ENCODE measurements at places on chromosomes 5 and 9. TPM values are rescaled to one million over a fixed set of nuclear protein-coding genes. Genes with fewer than 3 reads are reported as not detected.

DNA sequence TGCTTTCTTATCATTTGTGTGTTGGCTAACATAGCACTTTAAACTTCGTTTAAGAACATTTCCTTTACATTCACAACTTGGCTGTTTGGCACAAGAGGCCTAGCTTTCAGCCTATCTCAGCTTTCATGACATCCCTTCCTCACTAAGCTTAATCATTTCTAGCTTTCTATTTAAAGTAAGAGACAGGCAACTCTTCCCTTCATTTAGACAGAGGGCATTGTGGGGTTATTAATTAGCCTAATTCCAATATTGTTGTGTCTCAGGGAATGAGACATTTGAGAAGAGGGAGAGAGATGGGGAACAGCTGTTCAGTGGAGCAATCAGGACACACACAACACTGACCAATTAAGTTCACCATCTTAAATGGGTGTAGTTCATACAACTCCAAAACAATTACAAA, 51.0 kb upstream of the OR2K2 start:
- no peak for DNase-seq

DNA sequence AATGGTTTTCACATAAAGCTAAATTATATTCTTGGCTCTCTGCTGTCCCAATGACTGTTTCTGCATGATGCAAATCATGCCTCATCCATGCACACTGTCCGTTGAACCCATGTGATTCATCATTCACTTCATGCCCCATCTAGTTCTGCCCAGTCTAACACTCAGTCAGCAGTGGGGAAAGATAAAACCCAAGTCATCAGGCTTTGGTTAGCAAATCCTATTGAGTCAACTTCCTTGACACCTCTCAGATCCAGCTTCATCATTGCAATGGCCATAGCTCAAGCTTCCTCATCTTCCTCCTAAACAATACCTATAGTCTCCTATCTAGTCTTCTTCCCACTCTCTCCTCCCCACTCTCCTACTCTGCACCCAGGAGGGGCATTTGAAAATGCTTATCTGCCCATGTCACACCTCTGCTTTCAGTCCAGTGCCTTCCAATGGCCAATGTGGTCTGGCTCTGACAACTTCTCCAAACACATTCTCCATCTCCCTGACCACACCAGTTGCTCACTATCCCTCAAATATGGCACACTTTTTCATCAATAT, 266.0 kb upstream of the TRIM32 start:
- no peak for DNase-seq

DNA sequence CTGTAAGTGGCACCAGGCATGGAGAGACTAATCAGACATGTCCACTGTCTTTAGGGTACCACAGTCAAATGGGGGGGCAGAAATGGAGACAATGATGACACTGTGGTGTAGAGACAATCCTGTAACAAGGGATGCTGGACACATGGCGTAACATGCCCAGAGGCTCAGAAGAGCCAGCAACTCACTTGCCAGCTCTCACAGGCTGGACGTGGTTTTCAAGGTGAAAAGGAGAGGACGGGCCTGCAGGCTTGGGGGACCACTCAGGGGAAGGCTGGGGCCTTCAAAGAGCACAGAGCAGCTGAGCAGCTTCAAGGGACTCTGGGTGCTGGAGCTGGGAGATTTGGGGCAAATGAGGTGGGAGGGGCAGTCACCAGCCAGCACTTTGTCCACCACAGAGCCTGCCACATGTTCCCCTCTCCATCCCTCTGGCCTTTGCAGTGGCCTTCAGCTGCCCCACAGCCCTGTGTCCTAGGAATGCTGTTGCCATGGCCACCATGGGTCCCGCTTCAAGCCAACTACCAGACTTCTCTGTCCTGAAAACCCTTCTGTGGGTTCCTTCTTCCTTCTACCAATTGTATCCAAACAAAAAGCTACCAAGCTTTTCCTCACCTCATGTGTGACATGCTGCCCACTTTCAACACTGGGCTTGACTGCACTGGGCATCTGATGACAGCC, 140.4 kb downstream of the GABBR2 start:
- DNase-seq: no peak

GRCh38 chr9:79384501-79384900, 187.3 kb upstream of the TLE4 start:
- no peak for DNase-seq

DNA sequence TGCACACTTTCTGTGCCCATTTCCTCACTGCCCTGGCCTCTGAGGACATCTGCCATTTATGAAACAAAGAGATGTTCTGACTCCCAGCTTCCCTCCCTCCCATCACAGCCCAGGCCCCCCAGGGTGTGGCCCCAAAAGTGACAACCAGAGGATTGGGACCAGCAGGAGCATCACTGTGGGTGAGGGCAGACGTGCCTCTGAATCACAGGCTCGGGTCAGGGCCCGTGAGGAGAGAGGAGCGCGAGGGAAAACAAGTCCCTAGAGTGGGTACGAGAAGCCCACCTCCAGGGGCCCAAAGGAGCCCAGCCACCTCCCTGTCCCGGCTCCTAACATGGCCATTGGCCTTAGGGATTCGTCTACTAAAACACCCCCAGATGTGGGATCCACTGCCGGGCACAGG, 138.0 kb upstream of the FSTL4 start:
- DNase-seq: no peak

DNA sequence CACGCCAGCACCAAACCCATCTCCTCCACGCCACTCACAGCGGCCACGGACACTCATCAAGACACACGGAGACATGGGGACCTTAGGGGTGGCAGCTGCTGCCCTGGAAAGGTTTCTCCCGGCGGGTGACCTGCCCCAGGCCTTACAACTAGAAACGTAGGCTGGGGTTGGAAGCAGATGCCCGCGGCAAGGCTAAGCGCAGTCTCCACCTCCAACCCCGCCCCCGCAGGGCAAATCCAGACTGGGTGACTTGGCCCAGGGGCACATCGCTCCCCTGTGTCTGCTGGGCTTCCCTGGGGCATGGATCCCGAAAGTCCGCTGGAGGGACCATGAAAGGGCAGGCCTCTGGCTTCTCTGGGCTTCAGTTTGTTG, 12.0 kb upstream of the ASS1 start:
- no peak for DNase-seq

GRCh38 chr9:33193818-33194217, 26.7 kb upstream of the B4GALT1 start:
- no peak for DNase-seq

GRCh38 chr5:94908889-94909480, 290.5 kb downstream of the SLF1 start:
- DNase-seq: no peak

DNA sequence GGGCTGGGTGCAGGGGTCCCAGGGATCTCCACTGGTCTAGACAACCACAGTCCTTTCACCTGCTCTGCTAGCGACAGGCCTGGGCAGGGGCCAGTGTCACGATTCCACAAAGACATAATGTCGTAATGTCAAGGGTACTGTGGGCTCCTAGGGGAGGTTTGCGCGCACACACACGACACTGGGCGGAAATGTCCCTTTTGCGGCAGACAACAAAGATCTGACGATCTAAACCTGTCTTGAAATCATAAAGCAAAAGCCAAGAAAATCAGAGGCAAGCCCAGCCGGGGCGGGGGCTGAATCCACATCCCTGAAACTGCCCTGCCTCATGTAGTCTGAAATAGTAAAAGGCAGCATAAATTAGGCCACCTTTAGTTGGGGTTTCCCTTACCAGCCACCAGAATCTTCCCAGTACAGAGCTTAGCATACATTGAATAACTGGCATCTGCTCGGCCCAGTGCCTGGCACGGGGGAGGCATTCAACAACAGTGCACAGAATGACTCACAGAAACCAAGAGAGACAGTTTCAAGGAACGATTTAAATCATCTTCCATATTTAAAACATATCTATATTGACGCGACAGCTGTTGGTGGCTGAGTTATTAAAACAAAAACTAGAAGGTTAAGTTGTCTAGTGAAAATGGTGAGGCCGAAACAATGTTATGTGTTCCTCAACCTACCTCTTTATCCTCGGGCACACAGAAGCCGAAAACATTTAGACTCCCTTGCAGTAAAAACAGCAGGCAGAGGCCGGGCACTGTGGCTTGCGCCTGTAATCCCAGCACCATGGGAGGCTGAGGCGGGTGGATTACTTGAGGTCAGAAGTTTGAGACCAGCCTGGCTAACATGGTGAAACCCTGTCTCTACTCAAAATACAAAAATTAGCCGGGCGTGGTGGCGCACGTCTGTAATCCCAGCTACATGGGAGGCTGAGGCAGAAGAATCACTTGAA, 151.0 kb downstream of the MYO10 start:
- peak; percentile 69 for DNase-seq

DNA sequence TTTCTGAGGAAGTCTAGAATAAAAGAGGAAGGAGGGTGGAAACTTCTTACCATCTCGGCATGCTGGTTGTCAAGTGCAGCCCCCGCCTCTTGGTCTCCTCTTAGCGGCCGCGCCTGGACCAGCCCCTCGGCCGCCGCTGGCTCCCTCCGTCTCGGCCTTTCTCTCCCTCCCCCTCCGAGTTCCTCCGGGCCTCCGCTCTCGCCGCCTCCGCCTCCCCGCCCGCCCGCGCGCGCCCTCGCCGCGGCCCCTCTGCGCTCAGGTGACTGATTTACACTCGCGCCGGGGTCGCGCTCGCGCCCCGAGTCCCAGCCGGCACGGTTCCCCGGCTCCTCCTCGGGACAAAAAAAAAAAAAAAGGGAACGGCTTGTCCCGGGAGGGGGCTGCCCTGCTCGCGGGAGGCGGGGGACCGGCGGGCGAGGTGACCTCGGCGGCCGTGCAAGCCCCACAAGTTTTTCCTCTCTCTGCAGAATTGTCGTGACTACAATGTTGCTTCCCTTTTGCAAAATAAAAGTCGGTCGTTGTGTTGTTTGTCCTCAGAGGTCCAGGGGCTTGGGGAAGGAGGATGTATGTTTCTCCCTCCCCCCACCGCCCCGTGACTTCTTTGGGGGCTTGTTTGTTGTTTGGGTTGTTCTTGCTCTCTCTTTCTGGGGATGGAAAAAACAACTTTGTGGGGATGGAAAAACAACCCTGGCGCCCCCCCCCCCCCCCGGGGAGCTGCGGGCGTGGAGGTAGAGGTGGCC, at the start of gene BNC2:
Gene BNC2 (minus strand): TSS at position 75 of the 740 bp plus-strand sequence. CDS start 22 bp downstream, at position 53.
- no peak for DNase-seq

GRCh38 chr9:107174441-107174840, 108.6 kb upstream of the RAD23B start:
- DNase-seq: peak; percentile 20

- DNase-seq: no peak
These were observed 656.5 kb downstream of the BNC2 start for GRCh38 chr9:16213781-16214515.

- no peak for DNase-seq
These were observed 50.3 kb upstream of the AFAP1L1 start for GRCh38 chr5:149221326-149221725.

DNA sequence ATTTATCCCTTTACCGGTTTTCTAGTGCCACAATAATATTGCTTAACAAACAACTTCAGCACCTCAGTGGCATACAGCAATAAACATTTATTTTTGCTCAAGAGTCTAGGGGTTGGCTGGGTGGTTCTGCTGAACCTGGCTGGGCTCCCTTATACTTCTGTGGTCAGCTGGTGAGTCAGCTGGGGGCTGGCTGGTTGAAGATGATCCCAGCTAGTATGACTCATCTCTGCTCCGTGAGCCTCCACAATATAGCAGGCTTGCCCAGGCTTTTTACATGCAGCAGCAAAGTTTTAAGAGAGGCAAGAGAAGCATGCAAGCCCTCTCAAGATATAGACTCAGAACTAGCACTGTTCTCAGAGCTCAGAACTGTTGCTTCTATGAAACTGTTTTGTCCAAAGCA, 523.5 kb upstream of the CLINT1 start:
- peak; percentile 39 for DNase-seq

DNA sequence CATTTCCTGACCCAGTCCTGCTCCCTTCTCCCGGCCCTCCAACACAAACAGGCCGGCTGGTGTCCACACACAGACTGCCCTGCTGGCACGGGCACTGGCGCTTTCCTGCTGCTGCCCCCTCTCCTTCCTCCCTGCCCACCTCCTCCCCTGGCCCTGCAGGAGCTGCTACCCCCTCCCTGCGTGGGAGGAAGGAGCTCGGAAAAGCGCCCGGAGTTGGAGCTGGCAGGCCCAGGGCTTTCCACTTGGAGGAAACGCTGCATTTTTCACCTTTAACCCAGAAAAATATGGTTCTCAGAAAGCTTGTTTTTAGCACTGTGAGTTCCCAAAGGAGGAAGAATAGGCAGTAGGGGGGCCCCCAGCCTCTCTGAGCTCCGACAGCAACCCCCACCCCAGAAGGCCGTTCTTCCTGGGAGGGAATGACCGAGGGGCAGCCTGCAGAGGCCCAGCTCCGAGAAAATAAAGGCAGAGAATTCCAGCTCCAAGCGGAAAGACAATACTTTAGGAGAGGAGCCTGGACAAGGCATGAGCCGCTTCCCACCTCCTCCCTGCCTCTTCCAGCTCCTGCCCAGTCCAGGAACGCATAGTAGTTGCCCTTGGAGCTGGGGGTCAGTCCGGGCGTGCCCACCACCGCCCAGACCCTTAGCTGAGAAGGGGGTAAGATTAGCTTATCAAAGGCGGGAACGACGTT, 88.9 kb downstream of the LIFR start:
- no peak for DNase-seq

- DNase-seq: no peak
These were observed 58.5 kb downstream of the APTX start for GRCh38 chr9:32942755-32943460.

GRCh38 chr5:14469551-14470377, 111.8 kb upstream of the OTULINL start:
- DNase-seq: no peak

GRCh38 chr5:119274767-119275130, 81.1 kb upstream of the TNFAIP8 start:
- peak; percentile 33 for DNase-seq

GRCh38 chr9:127762111-127762676, 16.3 kb downstream of the SH2D3C start:
- DNase-seq: no peak

GRCh38 chr9:95551406-95551805, 34.6 kb upstream of the PTCH1 start:
- DNase-seq: no peak

GRCh38 chr5:98933445-98934072, 4.8 kb upstream of the CHD1 start:
- DNase-seq: peak; percentile 45

The PCDHB10 gene
- total RNA-seq: not detected

The CCNI2 gene
- 3.4 TPM for total RNA-seq

The MACROH2A1 gene
- 136 TPM for total RNA-seq

The SPINK6 gene
- total RNA-seq: not detected

The ZFP37 gene
- total RNA-seq: 2.1 TPM

The GDA gene
- not detected for total RNA-seq

The FIBCD1 gene
- total RNA-seq: not detected

The PCDHGB2 gene
- total RNA-seq: 0.28 TPM

The ARHGEF39 gene
- total RNA-seq: 15.1 TPM

The NFIB gene
- total RNA-seq: not detected

The SPINK5 gene
- total RNA-seq: not detected

The ZDHHC11B gene
- 0.24 TPM for total RNA-seq

The TGFBI gene
- total RNA-seq: not detected

The FOXD4 gene
- not detected for total RNA-seq

The PPP3R2 gene
- not detected for total RNA-seq

The NAIF1 gene
- total RNA-seq: 11.9 TPM

The BTNL9 gene
- total RNA-seq: 0.55 TPM

The AK1 gene
- total RNA-seq: 41.9 TPM

The CDC23 gene
- total RNA-seq: 48.9 TPM

All from activated T-cell treated with anti-CD3 and anti-CD28 coated beads, Interleukin-2, amount 50 U/mL, for 72 hours (primary cell).